ENCODE measurements at places on chromosomes 12 and 14. TPM values are rescaled to one million over a fixed set of nuclear protein-coding genes. Genes with fewer than 3 reads are reported as not detected.

DNA sequence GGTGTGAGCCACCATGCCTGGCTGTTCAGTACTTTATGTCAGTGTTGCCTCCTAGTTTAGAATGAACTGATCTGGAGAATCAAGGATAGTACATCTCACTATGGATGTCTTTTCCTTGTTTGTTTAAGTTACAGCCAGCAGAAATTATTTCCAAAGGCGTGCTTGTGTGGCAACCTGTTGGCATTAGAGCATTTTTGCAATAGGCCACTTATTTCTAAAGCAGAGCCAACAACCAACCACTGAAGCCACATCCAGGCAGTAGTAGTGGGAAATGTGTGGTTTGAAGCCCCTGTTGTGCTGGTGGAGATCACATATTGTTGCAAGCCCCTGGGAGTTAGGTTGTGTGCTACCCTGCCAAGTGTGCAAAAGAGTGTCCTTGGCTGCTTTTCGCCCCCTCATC, 3.7 kb downstream of the ANO6 start:
- no peaks in the 10 kb centered on the region for H3K27me3 ChIP-seq
- H3K27ac ChIP-seq, result no peak overlapping the region
- no peak overlapping the region for H3K4me3 ChIP-seq
- no peaks in the 10 kb centered on the region for H3K36me3 ChIP-seq
- no peak for DNase-seq

- no peak for DNase-seq
- no peaks in the 10 kb centered on the region for H3K36me3 ChIP-seq
- H3K27me3 ChIP-seq, result no peaks in the 10 kb centered on the region
- no peak overlapping the region for H3K4me3 ChIP-seq
- H3K27ac ChIP-seq, result no peak overlapping the region
Observed at GRCh38 chr12:42791399-42791798, 201.9 kb upstream of the PRICKLE1 start.

DNA sequence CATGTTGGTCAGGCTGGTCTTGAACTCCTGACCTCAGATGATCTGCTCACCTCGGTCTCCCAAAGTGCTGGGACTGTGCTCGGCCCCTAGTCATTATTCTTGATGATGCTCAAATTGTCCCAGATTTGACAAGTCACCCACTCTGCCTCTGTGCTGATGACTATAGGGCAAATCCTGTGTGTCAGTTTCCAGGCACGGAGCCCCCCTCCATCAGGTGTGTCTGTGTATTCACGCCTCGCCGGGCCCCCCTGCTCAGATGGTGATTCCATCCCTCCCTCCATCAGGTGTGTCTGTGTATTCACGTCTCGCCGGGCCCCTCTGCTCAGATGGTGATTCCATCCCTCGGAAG, 4.3 kb upstream of the GPR132 start:
- H3K27ac ChIP-seq, result peak overlapping the region; percentile 58
- H3K36me3 ChIP-seq, result no peaks in the 10 kb centered on the region
- no peak overlapping the region for H3K4me3 ChIP-seq
- DNase-seq, result no peak
- H3K4me1 ChIP-seq, result peaks cover 36% of the 10 kb centered on the region
- H3K27me3 ChIP-seq, result no peaks in the 10 kb centered on the region

- no peaks in the 10 kb centered on the region for H3K27me3 ChIP-seq
- peaks cover 7% of the 10 kb centered on the region for H3K4me1 ChIP-seq
- DNase-seq, result no peak
- H3K4me3 ChIP-seq, result no peak overlapping the region
- H3K36me3 ChIP-seq, result no peaks in the 10 kb centered on the region
Observed at GRCh38 chr12:89568484-89568883, 42.6 kb upstream of the POC1B start.

DNA sequence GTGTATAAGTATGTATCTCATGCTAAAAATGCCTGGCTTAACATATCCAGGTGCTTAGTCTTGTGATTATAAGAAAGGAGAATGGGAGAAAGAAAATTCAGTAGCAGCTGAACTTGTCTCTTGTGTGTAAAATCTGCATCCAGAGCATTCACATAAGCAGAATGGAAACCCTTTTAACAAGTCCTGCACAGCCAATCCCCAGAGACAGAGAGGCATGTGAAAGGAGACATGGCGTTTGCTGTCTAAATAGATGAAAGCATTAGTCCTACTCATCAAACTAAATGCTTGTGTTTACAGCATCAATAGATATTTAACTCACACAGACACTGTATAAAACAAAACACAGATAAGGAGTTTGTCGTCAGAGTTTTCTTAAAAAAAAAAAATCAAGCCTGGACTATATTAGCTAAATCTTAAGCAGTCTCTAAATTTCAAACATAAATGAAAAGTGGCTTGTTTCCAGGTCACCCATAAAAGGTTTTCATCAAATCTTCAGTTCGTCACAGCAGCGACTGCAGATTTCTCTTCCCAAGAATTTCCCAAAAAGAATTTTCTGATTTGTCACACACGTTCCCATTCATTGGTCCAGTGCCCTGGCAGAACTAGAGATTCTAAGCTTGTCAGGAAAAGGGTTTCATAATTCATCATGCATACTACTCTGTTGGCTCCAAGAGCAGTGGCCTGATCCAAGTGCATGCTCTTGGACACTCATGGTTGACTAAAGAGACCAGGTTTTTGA, 249.2 kb downstream of the BTG1 start:
- no peaks in the 10 kb centered on the region for H3K36me3 ChIP-seq
- DNase-seq, result no peak
- no peaks in the 10 kb centered on the region for H3K27me3 ChIP-seq
- no peak overlapping the region for H3K27ac ChIP-seq

DNA sequence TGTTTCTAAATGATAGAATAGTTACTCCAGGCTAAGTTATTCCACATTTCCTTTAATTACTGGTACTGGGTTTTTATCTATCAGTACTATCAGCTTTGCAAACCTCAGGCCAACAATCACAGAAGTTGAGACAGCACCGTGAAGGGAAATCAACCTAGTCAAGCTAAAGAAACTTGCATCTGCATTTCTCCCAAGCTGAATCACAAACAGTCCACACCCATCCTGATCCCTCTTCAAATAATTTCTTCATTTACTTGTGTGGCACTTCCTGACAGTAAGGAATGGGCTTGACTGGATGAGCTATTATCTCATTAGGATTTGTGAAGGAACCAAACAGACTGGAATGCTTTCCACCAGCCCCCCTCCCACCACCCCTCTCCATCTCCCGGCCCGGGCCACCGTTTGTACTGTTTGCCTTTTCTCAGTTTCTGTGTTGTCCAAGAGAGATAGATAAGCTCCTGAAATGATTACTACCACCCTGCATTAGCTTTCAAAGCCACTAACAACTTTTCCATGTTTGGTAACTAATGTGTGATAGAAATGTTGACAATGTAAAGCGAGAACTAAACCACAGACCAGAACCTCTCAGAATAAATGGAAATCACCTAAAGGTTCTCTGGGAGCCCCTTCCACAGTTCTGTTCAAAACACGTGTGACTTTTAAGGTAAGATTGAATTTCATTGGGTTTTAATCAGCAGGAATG, 236.3 kb downstream of the SLC25A21 start:
- no peaks in the 10 kb centered on the region for H3K36me3 ChIP-seq
- no peak overlapping the region for H3K27ac ChIP-seq
- DNase-seq, result no peak
- no peaks in the 10 kb centered on the region for H3K4me1 ChIP-seq
- no peak overlapping the region for H3K4me3 ChIP-seq
- H3K27me3 ChIP-seq, result no peaks in the 10 kb centered on the region

GRCh38 chr14:99156090-99156425, 115.9 kb downstream of the BCL11B start:
- no peaks in the 10 kb centered on the region for H3K27me3 ChIP-seq
- H3K4me3 ChIP-seq, result no peak overlapping the region
- DNase-seq, result no peak
- H3K36me3 ChIP-seq, result no peaks in the 10 kb centered on the region
- H3K27ac ChIP-seq, result no peak overlapping the region

DNA sequence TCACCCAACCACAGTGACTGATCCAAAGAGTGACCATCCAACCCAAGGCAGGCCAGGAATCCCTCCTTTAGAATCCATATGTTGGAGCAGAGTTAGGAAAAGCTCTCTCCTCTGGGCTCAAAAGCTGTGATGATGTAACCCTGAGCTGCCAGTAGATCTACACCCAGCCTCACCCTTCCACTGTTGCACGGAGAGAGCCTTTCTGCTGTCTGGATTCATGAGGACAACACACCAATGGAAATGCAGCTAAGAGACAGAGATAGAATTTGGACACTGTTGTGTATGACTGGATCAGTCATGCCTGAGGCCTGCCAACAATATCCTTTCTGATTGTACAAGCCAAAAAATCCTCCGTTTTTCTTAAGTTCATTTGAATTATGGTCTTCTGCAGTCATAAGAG, 4.4 kb upstream of the OR6J1 start:
- H3K27me3 ChIP-seq, result no peaks in the 10 kb centered on the region
- no peaks in the 10 kb centered on the region for H3K36me3 ChIP-seq
- H3K27ac ChIP-seq, result no peak overlapping the region
- H3K4me3 ChIP-seq, result no peak overlapping the region

GRCh38 chr12:18153826-18154225, 63.8 kb upstream of the RERGL start:
- no peaks in the 10 kb centered on the region for H3K4me1 ChIP-seq
- no peak for DNase-seq
- no peak overlapping the region for H3K27ac ChIP-seq
- H3K36me3 ChIP-seq, result no peaks in the 10 kb centered on the region

DNA sequence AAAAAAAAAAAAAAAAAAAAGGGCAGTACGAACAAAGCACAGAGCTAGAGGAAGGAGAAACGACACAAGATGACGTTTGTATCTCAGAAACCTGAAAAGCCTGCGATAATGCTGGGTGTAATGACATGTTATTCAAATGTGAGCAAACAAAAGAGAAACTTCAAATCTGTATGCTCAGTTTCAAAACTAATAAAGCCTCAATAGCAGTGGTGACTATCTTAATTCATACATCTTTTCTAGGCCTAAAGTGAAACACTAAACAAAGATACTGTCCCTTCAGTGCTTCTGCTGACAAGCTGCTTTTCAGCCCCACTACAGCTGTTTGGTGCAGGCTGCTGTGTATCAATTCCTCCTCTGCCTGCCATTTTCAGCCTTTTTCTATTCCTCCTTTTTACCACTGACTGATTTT, 15.8 kb downstream of the ITPR2 start:
- no peak overlapping the region for H3K27ac ChIP-seq
- no peaks in the 10 kb centered on the region for H3K36me3 ChIP-seq
- no peak for DNase-seq
- no peaks in the 10 kb centered on the region for H3K4me1 ChIP-seq

DNA sequence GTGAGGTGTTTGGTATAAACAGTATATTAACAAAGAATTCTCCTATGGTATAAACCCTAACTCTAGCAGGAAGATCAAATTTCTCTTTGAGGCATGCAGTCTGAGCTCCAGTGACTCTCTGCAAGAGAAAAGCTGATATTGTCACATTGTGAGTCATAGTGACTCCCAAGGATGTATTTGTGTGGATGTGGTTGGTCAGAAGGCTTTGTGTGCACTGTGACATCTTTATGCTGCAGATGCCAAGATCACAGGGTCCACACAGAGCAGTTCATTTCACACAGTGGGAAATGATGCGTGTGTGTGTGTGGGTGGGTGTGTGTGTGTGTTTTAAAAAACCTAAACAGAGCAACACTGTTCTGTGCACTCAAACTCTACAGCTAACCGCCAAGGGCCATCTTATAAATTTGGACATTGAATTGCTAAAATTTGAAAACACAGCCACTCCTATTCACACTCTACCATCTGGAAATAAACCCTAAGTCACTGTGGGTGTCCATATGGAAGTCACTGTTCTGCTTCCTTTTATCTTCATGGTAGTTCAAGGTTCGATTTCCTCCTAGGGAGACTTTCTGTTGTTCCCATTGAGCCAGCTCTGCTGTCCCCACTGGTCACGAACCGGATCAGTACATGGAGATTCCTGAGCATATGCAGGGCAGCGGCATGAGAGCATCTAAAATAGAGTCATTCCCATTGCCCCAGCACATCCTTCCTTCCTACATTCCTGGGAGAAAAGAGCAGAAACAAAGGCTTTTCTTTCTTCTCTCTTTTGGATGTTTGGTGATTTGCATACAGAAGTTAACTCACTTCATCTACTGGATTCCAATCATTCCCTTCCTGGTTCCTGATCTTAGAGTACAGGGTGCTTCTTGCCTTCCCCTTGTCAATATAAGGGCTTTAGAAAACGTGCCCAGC, 727.6 kb downstream of the DIO2 start:
- no peak overlapping the region for H3K27ac ChIP-seq
- no peaks in the 10 kb centered on the region for H3K4me1 ChIP-seq
- no peaks in the 10 kb centered on the region for H3K27me3 ChIP-seq
- H3K36me3 ChIP-seq, result no peaks in the 10 kb centered on the region
- no peak overlapping the region for H3K4me3 ChIP-seq

GRCh38 chr14:105817971-105818711, 291.8 kb downstream of the TMEM121 start:
- no peak overlapping the region for H3K27ac ChIP-seq
- H3K27me3 ChIP-seq, result peaks cover 5% of the 10 kb centered on the region
- H3K36me3 ChIP-seq, result no peaks in the 10 kb centered on the region
- no peak for DNase-seq

DNA sequence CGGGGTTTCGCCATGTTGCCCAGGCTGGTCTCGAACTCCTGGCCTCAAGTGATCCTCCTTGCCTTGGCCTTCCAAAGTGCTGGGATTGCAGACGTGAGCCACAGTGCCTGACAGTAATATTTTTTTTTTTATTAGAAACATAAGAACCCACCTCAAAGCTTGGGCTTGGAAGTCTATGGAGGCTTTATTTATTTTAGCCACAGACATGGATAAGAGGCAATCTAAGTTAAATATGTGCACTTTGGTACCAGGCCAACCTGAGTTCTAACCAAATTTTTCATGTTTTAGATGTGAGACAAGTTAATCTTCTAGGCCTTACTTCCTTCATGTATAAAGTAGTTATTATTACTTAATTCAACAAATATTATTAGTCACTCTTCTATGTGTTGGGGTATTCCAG, 96.9 kb downstream of the RAD51B start:
- H3K4me1 ChIP-seq, result no peaks in the 10 kb centered on the region
- H3K4me3 ChIP-seq, result no peak overlapping the region
- H3K27me3 ChIP-seq, result no peaks in the 10 kb centered on the region
- no peaks in the 10 kb centered on the region for H3K36me3 ChIP-seq

DNA sequence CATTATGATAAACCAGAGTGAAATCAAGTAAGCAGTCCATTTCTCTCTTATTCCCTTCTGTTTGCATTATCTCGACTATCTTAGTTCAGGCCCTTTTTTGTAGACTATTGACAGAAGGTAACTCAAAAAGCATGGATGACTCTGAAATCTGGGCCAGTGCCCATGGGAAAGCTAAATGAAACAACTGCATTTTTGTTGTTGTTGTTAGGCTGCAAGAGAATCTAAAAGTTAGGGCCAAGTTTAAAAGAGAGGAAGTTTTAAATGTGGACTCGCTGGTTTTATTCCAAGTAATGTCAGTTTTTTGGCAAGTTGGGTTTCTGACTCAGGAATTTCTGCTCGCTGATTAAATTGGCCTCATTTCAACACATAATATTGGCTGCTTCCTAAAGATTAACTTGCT, 201.1 kb downstream of the PIK3C2G start:
- no peak for DNase-seq
- H3K27ac ChIP-seq, result no peak overlapping the region
- no peaks in the 10 kb centered on the region for H3K4me1 ChIP-seq
- H3K4me3 ChIP-seq, result no peak overlapping the region
- no peaks in the 10 kb centered on the region for H3K36me3 ChIP-seq

- no peaks in the 10 kb centered on the region for H3K36me3 ChIP-seq
- no peak overlapping the region for H3K4me3 ChIP-seq
- no peak for DNase-seq
- no peak overlapping the region for H3K27ac ChIP-seq
- H3K27me3 ChIP-seq, result no peaks in the 10 kb centered on the region
Observed at GRCh38 chr12:29752121-29752520, 31.6 kb downstream of the TMTC1 start.

The IGF1 gene
- 16.9 TPM for total RNA-seq

The HOXC12 gene
- not detected for total RNA-seq

The HOTAIR gene
- not detected for total RNA-seq

The CEBPE gene
- 0.32 TPM for total RNA-seq

The RASSF3 gene
- 82.7 TPM for total RNA-seq

The BICDL1 gene
- 9.0 TPM for total RNA-seq

The MON2 gene
- total RNA-seq, result 48.6 TPM

The OTOGL gene
- 0.32 TPM for total RNA-seq
